Stimulated activated CD4-positive, alpha-beta T cell treated with anti-CD3 and anti-CD28 coated beads, Interleukin-4, amount 100 ng/mL, for 24 hours (primary cell): ENCODE measurements at places on chromosomes 12 and 14.

DNA sequence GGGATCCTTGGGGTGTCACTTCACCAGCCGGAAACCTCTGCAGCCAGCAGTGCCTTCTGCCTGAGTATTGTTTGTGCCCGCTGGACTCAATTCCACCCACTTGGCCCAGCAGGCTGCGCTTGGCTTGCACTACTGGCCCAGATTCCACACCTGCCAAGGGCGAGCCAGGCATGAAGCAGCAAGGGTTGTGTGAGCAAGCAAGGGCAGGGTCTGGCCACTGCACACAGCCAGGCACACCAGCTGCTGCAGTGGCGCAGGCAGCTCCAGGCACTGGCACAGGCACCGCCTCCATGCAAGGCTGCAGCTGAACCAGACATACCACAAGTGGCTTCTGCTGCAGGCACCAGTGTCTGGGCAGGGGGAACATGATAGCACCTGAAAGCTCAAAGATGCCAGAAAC is 99.5 kb downstream of the NUAK1 start:
- no peak for DNase-seq

DNA sequence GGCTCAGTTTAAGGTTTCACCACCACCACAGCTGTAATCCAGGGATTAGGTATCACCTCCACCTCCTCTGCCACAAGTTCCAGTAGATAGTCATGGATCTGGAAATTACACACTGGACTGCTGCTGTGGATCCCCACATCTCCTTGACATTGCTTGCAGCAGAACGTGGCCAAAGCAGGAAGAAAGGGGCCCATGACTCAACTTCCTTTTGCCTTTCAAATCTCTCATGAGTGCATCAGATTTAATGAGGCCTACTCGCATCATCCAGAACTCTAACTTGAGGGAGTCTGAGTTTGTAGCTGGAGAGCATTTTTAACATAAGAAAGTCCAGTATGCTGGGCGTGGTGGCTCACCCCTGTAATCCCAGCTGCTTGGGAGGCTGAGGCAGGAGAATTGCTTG is 29.2 kb upstream of the TMED10 start:
- DNase-seq, result no peak

- no peak for DNase-seq
Observed at GRCh38 chr14:63300854-63301253, 17.9 kb downstream of the GPHB5 start.

- DNase-seq, result no peak
Observed at GRCh38 chr12:58372298-58372697, 430.9 kb downstream of the ATP23 start.

DNA sequence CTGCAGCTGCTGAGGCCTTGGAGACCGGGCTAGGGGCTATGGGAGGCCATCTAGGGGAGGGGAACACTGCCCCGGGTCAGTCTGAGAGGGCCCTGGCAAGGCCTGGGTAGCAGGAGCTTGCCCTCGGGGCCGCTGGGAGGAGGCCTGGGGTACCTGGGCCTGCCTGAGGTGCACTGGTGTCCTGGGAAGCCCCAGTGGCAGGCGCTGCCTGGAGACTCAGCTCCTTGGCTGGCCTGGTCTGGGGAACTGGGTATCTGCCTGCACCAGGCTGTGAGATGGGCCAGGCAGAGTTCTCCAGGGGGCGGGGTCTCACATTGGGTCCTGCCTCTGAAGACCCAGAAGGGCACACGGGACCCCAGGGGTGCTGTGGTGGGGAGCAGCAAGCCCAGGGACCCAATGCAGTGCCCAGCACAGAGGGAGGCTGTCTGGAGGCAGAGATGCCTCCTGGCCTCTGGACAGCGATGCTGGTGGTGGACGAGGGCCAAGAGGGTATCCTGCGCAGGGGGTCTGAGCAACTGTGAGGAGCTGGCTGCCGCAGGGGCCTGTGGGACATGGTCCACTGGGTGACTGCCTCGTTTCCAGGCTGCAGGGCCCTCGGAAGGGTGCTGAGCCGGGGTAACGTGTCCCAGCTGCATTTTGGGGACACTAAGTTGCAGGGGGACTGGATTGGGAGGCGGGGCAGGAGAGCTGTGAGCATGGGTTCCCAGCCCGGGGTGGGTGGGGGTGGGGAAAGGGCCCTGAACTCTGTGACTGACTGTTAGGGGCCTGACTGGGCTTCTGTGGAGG is 7.4 kb upstream of the MTA1 start:
- no peak for DNase-seq

DNA sequence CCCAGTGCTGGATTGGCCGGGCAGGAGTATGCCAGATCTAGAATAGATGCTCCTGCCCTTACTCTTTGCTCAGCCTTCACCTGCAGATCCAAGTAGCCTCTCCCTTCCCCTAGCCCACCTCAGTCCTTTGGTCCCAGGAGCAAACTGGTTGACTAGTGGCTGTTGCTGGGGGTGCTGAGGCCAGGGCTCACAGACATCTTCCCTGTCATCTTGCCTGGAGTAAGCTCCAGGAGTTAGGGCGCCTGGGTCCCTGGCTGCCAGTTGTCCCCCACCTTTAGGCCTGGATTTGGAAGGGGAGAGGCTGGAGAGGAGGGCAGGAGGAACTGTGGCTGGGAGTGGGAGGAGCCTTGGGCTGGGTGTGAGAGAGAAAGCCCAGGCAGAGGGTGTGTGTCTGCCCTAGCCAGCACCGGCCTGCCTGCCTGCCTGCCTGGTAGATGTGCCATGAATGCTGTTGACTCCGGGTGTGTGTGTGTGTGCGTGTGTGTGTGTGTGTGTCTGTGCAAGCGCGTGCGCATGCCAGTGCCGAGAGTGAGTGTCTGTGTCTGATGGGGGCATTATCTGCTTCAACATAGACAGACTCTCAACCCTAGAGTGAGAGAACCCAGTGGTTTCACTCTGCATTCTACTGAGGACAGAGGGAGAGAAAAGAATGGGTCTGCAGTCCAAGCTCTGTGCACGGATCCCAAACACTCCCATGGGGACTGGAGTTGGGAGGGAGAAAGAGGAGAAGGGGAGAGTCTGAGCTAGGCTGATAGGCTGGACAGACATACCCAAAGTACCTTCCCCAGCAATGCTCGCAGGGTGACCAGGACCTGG is 845 bp upstream of the RARG start:
- DNase-seq, result peak; percentile 39

DNA sequence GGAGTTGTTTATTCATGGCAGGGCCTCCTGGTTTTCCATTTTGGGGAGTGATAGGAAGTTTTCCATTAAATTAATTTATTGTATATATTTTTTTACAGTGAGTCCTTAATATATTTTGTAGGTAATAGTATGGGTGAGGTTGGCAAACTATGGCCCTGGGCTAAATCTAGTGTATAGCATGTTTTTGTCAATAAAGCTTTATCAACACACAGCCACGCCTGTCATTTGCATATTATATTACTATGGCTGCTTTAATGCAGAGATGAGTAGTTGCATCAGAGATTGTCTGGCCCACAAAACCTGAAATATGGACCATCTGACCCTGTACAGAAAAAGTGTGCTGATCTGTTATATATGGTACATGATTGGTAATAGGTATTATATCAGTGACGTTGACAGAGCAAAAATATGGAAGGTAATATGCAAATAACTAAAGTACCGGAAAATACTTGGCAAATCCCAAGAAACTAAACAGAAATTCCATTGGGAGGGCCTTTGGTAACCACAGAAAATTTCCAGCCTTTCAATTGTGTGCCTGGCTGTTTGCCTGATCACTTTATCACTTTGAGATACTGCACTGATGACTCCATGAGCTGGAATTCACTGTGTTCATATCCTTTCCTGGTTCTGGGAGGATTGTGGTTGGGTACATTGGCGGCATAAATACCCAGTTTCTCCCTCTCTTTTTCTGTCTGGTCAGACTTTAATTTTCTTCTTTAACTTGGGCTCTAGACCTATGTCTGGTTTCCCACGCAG is 61.7 kb upstream of the RFLNA start:
- no peak for DNase-seq

DNA sequence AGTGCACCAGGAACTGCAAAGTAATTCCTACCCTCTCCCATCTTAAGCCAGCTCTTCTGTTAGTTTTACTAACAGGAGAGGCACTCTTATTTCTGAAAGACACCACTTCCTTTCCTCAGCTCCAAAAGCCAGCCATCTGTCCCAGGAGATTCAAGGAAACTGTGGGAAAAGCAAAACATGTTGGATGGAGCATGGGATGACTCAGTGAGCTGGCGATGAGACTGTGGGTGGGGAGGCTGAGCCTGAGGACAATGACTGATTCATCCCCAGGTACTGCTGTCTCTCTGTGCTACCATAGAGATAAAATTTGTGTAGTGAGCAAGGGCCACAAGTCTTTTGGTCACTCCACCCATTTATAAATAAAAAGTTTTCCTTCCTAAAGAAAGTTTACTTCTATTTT is 141.4 kb downstream of the MYRFL start:
- DNase-seq, result no peak

GRCh38 chr14:61179061-61179690 is 102.0 kb downstream of the TMEM30B start:
- DNase-seq, result no peak

DNA sequence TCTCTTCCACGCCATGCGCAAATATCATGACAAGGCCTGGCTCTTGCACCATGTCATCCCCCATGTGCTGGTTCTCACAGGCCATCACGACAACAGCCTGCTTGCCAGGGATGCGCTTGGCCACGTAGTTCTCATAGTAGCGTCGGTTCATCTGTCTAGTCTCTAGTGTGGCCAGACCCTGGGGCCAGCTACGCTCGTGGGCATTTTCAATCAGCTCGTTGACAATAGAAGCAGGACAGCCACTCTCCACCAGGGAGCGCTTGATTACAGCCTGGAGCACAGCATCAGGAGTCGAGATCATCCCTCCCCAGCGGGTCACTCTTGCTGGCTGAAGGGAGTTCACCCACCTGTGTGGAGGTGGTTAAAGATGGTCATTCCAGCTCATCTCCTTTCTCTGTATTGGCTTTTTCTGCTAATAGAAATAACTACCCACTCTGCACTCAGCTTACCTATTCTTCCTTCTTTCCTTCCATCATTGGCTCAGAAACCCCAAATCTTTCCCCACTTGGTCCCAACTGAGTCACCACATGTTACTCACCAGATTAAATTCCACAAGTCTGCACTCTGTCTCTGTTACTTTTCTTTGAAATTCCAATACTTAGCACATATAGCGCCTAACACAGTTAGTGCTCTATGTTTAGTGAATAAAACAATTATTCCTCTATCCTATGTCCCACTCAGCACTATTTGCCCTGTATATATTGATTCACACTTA is 15.1 kb downstream of the RNF41 start:
- peak; percentile 36 for DNase-seq

DNA sequence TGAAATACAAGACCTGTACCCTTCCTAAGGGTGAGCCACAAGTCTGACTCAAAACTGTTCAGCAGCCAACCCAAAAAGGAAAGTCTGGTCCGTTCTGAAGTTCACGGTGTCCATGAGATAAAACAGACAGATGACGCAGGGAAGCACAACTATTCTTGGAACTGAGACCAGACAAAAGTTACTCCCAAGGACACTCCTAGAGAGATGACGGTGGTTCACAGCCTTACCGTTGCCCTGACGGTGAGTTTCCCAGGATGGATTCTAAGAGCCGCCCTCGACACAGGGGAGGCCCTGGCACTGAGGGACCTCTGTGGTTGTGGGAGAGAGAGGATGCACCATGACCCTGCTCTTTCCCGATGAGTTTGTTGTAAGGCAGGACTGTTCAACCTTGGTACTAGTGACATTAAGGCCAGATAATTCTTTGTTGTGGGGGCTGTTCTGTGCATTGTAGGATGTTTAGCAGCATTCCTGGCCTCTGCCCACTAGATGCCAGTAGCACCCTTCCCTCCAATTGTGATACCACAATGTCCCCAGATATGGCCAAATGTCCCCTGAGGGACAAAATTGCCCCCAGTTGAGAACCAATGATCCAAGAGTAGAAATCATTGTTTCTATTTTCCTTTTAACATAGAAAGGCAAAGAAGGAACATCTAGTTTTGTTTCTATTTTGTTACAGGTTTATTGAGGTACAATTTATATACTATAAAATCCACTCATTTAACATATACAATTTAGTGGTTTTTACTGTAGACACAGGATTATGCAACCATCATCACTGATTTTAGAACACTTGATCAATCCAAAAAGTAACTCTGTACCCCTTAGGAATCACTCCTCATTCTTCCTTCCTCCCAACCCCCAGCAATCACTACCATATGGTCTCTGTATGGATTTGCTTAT is 23.0 kb downstream of the OR10P1 start:
- DNase-seq, result no peak

GRCh38 chr12:114194956-114195355 is 211.0 kb downstream of the TBX5 start:
- DNase-seq, result no peak

- DNase-seq, result no peak
Observed at GRCh38 chr14:26394150-26394810, 203.6 kb downstream of the NOVA1 start.

GRCh38 chr12:114045349-114045748 is 79.2 kb upstream of the RBM19 start:
- DNase-seq, result no peak

GRCh38 chr12:68806488-68807237 is 1.3 kb upstream of the MDM2 start:
- no peak for DNase-seq

DNA sequence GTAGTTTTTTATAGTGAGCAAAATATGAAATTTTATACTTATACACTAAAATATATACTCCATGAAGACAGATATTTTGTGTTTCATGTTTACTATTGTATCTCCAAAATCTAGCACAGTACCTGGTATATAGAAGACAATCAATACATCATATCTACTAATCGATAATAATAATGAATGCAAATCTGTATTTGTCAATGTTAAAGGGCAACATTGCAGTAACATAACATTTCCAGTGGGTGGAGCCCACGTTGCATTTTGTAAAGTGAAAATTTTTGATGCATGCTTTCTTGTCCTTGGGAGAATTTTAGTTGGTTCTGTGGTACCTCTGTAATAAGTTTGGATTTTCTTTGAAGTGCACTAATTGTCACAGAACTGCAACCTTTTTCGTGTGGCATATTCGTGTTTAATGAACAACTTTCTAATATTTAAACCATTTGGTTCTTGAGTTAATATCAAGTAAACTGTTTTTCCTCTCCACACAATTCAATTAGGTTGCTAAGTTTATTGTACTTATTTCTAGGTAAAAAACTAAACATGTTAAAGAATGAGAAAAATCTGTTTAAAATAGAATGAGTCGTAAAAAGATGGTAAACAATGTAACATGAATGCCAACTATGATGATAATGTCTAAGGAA is 47.4 kb downstream of the AVPR1A start:
- no peak for DNase-seq

DNA sequence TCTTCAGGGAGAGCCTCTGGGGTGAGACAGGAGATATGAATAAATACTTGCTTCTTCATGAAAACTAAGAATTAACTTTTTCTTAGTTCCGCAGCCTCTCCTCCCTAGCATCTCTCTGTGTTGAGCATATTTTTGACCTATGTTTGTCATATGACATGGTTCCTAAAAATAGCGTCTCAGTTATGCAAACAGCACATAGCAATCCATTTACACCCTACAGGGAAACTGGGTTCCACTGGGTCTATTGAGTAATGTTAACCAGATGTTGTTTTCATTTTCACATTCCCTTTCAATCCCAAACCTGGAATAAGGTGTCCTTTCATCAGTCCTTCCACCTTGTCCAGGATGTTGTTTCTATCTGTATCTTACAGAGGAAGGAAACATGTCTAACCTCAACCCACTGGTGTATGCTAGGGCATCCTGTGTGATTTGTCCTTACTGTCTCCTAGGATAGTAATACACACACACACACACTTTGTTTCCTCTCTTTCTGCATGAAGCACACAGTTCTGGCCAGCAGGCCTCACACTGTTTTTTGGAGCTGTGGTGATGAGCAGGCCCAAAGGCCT is 1543.5 kb downstream of the AACS start:
- DNase-seq, result no peak
